ENCODE measurements at places on chromosomes 12 and 14. TPM values are rescaled to one million over a fixed set of nuclear protein-coding genes. Genes with fewer than 3 reads are reported as not detected.

Gene PLCZ1
- total RNA-seq: 3.0 TPM

Gene BAZ2A
- 89.3 TPM for total RNA-seq

Gene KRT81
- 903 TPM for total RNA-seq

Gene SLCO1B1
- not detected for total RNA-seq

Gene RNASE8
- not detected for total RNA-seq

Gene SVOP
- not detected for total RNA-seq

Gene TPH2
- total RNA-seq: not detected

Gene PPFIA2
- total RNA-seq: not detected

Gene CHST11
- total RNA-seq: 7.7 TPM

Gene CLEC4C
- total RNA-seq: not detected

GRCh38 chr12:59792647-59793046 lies 196.8 kb downstream of the SLC16A7 start:
- DNase-seq: no peak

DNA sequence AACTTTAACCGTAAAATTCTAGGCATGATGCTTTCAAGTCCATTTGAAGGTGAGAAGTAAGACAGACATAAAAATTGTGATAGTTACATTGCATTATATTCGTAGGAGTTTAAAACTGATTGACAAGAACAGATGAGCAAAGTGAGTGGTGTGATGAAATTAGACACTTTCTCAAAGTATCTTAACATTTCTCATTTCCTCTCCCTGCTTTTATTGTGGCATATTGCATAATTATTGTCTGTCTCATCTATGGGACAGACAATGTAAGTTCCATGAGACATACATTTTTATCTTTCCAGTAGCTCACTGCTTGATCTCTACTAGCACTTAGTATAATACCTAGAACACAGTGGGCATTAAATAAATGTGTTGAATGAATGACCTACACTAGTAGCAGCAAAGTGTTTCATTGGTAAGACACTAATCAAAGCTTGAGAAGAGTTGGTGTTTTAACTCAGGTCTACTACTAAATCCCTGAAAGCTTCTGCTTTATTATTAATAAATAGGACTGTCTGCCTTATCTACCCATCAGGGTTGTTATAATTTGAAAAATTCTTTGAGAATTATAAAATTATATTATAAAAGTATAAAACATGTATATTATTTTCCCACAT lies 19.0 kb downstream of the A2M start:
- peak; percentile 17 for DNase-seq

- DNase-seq: no peak
These were observed 18.3 kb upstream of the PDE3A start for GRCh38 chr12:20350026-20350425.

GRCh38 chr12:120247621-120248030 lies 17.9 kb downstream of the PXN start:
- DNase-seq: peak; percentile 73

- no peak for DNase-seq
These were observed 836.2 kb upstream of the MGAT4C start for GRCh38 chr12:87092421-87092820.

DNA sequence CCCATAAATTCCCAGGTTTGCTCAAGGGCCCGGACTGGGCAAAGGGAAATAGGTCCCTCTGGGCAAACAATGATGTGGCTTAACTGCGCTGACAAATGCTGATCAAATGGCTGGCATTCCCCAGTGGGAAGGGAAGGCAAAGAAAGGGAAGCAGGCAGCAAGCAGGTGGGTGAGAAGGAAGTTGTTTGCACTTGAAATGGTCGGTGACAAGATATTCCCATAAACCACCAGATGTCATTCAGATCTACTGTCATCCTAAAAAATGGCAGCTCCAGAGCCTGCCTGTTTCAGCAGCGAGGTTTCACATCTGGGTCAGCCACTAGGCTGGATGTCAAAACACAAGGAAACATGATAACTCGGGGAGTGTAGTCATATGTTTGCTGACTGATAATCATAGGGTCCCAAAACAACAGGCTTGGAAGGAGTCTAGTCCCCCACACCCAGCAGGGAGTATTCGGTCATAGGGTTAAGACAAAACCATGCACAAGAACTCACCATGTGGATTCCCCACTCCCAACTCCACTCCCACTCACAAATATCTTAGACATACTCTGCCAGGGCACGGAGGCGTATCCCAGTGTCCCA lies 37.9 kb upstream of the MDM1 start:
- DNase-seq: no peak

- DNase-seq: no peak
These were observed 132.6 kb downstream of the NTS start for GRCh38 chr12:86006727-86007126.

- peak; percentile 35 for DNase-seq
These were observed 362.6 kb downstream of the DAD1 start for GRCh38 chr14:22226381-22226780.

GRCh38 chr14:90034156-90034555 lies 27.6 kb upstream of the KCNK13 start:
- DNase-seq: no peak

GRCh38 chr12:49909826-49910225 lies 6.1 kb upstream of the FAIM2 start:
- DNase-seq: peak; percentile 74

- peak; percentile 62 for DNase-seq
These were observed 56.2 kb downstream of the MIPOL1 start for GRCh38 chr14:37253905-37254304.

DNA sequence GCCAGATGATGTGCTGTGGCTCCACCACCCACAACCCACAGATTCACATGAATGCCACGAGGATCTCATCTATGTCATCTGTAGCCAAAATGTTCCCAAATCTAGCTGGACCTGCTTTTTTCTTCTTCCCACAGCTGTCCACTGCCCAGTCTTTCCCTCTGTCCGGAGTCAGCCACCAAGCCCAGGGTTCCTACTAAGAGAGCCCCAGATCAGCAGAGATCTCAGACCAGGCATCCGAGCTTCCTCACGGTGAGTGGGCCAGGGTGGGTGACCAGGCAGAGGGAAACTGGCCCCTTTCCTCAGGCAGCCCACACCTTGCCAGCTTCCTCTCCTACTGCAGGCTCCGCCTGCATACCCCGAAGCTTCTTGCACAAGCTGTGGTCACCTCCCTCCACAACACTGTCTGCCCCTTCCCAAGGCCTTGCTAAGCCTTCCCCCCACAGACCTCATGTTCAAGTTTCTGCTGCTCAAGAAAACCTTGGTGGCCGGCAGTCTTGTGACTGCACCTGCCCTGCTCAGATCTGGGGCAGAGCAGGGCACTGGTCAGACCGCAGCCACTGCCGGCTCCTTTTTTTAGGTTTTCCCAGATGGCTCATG lies 81.4 kb downstream of the ACTN1 start:
- no peak for DNase-seq

GRCh38 chr14:24908592-24909236 lies 141.2 kb downstream of the STXBP6 start:
- no peak for DNase-seq

DNA sequence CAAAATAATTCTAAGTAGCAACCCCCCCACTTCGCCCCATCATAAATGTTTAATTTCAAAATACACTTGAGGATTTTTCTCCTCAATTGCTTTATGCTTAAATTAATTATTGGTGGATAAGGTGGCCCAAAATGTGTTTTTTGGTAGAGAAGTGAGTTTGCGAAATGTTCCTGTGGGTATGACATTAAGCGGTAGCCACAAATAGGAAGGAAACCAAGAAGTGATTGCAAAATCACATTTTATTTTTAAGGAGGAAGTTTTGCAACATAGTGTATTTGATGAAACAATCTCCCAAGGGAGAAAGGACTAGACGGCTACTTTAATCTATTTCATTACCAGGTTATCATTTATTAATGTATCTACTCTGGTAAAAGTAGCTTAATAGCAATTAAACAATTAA lies 25.5 kb downstream of the SLC25A3 start:
- no peak for DNase-seq

DNA sequence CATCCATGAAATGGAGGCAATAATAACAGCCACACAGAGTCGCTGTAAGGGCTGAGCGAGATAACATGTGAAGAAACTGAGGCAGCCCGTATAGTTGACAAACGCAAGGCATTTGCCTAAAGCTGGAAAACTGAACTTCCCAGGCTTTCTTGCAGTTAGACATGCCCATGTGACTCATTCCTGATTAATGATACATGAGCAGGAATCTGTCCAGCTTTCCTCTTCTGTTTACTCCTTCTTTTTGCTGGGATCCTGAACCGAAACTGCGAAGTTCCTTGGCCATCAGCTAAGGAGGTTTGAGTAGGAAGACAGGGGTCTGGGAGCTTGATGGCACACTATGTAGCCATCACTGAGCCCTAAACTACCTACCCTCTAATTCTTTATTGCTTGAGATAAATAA lies 52.2 kb downstream of the ST8SIA1 start:
- peak; percentile 65 for DNase-seq

GRCh38 chr14:103395244-103395643 lies 10.0 kb downstream of the MARK3 start:
- DNase-seq: no peak

- peak; percentile 71 for DNase-seq
These were observed at the start of gene B3GNT4 for GRCh38 chr12:122203301-122204166. TSS of gene B3GNT4 (plus strand) at chr12:122203709. CDS start at chr12:122204619, 910 bp downstream.

- no peak for DNase-seq
These were observed 5.6 kb downstream of the CHFR start for GRCh38 chr12:132881818-132882217.

Measured in mammary epithelial cell (primary cell).